Suppressor macrophage (primary cell): ENCODE measurements at places on chromosomes 11 and 22.

DNA sequence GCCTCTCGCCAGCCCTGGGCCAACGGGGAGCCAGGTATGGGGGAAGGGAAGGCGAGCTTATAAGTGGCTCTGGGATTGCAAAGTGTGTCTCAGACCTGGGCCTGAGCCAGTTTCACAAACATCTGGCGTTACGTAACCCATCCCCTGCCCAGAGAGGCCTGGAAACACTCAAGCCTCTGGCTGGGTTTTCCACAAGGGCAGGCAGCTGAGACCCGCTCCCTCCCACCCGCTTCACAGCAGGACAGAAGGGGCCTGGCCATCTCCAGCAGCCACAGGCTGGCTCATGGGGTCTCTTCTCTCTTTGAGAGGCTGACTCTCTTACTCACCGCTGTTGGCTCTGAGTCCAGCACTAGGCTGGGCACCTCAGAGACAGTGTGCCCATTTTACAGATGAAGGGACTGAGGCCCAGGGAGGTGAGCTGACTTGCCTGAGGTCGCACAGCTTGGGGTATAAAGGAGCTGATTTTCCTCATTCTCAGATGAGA, 44.5 kb downstream of the TRIOBP start:
- DNase-seq, result peak; percentile 78

DNA sequence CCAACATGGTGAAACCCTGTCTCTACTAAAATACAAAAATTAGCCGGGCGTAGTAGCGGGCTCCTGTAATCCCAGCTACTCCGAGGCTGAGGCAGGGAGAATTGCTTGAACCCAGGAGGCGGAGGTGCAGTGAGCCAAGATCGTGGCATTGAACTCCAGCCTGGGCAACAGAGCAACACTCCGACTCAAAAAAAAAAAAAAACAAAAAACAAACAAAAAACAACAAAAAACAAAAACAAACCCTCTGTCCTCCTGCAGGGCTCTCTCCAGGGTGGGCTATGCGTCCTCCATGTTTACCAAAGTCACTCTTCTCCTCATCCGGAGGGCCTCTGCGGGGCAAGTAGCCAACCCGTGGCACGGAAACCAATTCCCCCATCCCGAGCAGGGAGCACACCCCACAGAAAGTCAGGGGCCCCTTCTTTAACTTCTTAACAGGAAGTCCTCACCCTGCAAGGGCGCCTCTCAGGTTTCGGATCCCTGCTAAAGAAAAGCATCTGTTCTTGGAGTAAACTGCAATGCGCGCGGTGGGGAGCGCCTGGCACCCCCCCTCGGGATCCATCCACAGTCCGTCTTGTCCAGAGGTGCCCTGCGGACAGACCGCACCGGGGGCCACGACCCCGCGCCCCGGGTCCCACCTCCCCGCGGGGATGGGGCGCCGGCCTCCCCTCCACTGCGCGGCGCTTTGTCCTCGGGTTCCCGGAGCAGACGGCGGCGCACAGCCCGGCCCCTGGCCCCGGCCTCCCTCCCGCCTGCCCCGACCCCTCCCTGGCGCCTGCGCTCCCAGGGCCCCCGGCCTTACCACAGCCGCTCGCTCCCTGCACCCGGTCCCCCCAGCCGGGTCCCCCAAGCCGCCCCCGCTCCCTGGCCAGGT, 712 bp downstream of the CERK start:
- DNase-seq, result peak; percentile 67

DNA sequence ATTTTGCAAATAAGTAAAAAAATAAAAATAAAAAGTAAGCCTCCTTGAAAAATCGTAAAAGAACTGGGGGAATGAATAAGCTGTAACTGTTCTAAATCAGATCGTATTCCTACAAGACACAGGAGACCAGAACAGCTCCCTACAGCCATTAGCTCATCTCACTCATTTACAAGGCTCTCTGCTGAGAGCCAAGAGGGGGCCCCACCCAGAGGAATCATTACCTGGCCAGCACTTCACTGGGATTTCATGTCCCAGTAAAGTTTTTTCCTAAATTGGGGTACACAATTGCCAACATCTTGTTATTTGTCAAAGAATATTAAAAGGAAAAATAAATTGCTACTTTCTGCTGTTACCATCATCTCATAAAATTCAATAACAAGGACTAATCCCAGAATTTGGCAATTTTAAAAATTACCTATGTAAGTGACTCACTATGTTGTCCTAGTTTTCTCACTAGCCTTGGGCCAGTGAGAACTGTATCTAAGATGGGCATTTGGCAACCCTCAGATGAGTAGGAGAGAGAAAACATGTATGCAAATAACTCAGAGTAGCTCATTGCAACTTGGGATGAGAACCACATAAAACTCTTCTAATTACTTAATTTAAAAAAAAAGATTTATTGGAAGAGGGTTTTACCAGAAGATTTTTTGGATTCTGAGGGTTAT, 18.4 kb upstream of the SMTN start:
- no peak for DNase-seq

DNA sequence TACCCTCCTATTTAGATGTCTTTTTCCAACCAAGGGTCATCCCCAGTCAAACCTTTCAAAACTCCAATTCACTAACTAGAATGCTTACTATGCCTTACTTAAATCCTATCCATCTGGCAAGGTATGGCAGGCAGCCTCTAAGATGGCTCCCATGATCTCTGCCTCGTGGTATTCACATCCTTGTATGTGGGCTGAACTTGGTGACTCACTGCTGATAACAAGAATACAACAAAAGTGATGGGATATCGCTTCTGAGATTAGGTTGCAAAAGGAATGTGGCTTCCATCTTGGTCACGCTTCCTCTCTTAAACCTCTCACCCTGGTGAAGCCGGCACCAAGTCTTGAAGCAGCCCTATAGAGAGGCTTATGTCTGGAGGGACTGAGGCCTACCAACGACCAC, 29.6 kb upstream of the UPB1 start:
- DNase-seq, result peak; percentile 39

GRCh38 chr11:114709960-114710359, 31.6 kb downstream of the NXPE2 start:
- no peak for DNase-seq

DNA sequence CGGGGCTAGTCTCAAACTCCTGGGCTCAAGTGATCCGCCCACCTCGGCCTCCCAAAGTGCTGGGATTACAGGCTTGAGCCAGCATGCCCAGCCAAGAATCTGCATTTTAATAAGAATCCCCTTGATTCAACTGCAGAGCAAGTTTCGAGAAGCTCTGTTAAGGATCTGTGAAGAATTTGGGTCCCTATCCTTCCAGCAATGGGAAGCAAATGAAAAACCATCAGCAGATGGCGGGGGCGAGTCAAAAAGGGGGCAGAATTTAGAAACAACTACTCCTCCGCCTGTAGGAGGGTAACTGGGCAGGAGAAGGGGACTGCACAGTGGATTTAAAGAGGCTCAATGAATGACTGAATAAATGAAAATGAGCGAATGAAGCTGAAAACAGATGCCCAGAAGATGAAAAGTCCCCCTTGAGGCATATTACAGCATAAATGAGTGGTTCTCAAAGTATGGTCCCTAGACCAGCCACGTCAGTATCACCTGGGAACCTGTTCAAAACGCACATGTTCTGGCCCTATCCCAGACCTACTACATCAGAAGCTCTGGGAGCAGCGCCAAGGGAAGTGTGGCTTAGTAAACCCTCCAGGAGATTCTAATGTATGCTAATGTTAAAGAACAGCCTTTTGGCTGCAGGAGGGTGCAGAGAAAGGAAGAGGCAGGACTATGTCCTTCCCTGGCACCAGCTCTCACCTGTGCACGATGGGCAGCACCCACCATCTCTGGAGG, 15.0 kb downstream of the VWCE start:
- no peak for DNase-seq

DNA sequence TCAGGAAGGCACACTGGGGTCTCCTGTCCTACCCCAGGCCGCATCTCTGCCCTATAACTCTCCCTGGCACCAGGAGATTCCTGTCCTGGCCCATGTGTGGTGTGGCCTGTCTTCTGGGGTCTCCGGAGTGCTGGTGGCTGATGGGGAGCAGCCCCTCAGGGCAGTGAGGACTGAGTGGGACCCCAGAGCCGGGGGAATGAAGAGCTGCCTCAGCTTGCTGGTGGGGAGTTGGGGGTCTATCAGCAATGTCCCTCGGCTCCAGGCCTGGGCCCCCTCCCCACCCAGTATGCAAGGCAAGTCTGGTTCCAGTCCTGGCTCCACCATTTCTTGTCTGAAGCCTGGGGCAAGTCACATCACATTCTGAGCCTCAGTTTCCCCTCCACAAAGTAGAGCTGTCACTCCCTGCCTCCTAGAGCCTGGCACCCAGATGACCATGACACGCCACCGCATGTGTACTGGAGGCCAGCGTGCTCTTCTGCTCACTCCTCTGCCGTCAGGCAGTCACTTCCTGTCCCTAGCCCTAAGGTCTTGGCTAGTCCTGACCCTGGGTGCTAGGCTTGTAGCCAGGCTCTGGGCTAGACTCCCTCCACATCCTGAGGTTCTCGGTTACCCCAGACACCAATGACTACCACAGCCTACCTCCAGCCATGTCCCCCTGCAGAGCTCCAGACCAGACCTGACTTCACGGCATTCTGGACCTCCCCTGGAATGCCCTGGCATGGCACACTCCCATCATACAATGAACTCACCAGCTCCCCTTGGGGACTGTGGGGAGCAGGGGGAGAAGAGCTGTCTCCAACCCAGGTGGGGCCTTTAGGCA, 12.8 kb downstream of the ARAP1 start:
- peak; percentile 84 for DNase-seq

DNA sequence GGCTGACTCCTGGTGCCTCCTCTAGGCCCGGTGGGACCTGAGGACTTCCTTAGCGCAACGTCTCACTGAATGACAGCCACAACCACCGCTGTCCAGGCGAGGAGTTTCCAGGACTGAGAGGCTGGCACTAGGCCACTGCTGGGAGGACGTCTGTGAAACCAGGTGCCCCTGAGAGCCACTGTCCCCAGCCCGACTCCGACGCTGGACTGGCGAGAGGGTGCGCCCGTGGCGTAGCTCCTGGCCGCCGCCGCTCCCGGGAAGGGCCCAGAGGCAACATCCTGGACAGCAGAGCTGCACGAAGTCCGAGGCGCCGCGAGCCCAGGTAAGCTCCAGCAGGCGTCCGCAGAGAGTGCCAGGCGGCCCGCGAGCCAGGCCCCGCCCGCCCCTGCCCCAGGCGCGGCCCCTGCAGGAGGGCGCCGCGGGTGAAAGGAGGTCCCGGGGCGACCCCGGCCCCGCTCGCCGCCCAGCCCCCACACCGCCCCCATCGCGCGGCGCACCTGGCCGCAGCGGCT, 525 bp downstream of the DGCR2 start:
- DNase-seq, result peak; percentile 74

DNA sequence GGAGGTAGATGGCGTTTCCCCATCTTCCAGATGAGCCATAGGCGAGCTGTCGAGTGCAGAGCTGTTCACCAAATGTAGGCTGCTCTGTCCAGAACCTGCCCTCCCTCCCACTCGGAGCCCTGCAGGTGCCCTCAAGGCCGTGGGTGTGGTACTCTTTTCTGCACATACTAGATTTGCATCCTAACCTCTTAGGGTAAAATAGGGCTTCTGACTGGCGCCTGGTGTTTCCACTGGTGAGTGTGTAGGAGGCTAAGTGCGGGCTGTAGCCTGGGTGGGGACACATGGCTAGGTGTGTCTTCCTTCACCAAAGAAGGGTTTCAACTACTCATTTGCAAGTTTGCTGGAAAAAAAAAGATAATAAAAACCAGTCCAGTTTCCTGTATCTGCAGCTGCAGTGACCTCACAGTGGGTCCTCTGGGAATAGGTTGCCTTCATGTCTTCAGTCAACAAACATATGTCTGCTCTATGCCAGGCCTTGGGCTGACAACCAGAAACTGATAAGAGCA, 8.5 kb downstream of the BIK start:
- no peak for DNase-seq

DNA sequence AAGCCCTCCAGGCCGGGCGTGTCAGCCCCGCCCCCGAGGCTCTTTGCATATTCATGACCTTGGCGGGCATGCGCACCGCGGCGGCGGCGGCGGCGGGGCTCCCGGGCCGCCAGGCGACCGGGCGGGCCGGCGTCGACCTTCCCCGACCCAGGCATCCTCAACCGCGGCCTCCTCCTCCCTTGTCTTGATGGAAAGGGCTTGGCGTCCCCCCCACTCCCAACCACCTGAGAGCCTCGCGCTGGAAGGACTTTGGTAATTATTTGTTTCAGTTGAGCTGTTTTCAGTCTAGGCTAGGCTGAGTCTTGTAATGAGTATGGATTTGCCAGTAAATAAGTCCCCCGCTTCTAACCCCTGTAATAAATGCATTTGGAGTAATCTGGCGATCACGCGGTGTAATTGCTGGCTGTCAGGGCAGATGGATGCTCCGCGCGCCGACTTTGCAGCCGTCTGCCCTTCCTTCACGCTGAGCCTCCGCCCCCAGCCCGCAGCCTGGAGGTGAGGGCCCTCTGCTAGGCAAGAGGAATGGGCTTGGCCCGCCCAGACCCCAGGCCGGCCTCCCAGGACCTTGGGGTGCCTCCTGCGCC, 25.2 kb downstream of the FLRT1 start:
- peak; percentile 50 for DNase-seq

DNA sequence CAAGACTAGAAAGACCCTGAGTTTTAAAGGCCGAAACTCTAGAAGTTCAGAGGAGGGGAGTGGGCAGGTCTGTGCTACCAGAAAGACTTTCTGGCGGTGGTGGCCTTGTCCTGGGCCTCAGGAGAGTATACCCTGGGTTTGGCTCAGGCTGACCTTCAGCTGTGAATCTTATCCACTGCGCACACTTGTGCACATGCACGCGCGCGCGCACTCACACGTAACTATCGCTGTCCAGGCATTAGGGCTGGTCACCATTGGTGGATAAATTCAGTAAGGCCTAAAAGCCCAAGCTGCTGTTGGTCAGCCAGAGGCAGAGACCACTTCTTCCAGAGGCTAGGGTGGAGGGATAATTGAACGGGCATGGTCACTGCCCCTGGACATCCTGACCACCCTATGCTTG, 25.1 kb downstream of the ARHGEF17 start:
- no peak for DNase-seq

DNA sequence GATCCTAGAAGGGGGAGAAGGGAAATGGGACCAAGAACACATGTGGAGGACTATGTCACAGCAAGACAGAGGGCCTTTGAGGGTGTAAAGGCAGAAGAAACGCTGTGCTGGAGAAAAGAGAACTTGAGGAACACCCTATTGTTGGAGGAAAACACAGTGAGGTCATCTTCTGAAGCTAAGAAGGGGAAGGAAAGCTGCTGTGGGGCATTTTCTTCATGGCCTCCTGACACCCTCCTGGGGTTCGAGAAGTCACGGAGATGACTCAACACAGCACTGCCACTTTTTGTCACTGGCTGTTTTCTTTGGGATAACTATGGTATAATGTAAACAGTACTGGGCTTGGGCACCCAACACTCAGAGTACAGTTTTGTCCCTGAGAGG, 492.6 kb upstream of the CADM1 start:
- peak; percentile 81 for DNase-seq

- no peak for DNase-seq
Measured at GRCh38 chr11:74443071-74443864, 24.1 kb downstream of the KCNE3 start.
